ENCODE measurements at places on chromosomes 11 and 22.
A peak's percentile ranks its signal among the peaks of the same experiment; 100 is the strongest.

DNA sequence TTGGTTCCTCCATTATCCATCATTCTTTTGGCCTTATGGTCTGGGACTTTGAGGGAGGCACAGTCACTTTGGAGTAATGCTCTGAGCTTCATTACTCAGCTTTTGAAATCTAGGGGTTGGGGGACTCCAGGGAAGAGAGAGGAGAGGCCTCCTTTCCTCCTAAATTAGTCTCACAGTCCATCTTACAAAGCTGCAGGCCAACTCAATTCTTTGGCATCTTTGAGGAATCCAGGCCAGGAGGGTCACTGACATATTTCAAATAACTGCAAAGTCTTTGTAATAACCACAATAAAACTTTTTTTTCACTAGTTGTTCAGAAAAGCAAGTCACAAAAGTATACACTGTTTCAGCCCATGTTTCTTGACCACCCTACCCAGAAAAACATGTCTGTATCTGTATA lies 73.3 kb upstream of the FAR1 start:
- no peak for DNase-seq

- DNase-seq: peak; percentile 74
These were observed 29.8 kb upstream of the CREB3L1 start for GRCh38 chr11:46247659-46248058.

DNA sequence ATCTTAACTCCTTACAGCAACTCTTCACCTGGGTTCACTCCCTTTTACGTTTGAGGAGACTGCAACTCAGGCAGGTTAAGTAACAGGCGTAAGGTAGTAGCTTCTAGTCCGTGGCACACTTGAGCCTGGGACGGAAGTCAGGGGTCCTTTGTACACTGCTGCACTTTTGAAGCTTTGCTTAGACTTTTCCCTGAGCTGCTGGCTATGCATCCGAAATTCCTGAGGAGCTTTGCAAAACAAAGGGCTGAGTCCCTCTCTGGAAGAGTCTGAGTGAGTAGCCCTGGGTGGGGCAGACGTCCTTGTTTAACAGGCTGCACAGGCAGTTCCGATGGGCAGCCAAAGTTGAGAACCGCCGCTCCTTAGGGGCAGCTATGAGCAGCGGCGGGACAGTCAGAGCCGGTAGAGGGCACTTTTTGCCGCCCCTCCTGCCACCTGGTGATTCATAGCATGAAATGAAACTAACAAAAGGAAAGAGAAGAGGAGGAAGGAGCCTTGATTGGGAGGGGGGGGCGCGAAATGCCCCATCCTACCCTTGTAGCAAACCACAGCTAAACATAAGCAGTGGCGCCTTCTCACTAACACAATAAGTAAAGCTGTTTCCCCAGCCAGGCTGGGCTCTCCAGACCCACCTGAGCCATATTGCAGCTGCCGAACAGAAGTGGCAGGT lies 1.4 kb downstream of the TMEM109 start:
- DNase-seq: no peak

GRCh38 chr22:22526125-22526912 lies 6.2 kb upstream of the ZNF280A start:
- no peak for DNase-seq

GRCh38 chr11:22556381-22556780 lies 69.2 kb downstream of the FANCF start:
- DNase-seq: no peak

GRCh38 chr11:56474729-56475235 lies 1.6 kb upstream of the OR5M3 start:
- no peak for DNase-seq

- no peak for DNase-seq
These were observed 950.3 kb upstream of the CCDC90B start for GRCh38 chr11:84236436-84236835.

GRCh38 chr11:128840137-128840536 lies 27.0 kb downstream of the KCNJ1 start:
- no peak for DNase-seq

- DNase-seq: no peak
These were observed 23.5 kb upstream of the P2RY6 start for GRCh38 chr11:73248526-73249185.

DNA sequence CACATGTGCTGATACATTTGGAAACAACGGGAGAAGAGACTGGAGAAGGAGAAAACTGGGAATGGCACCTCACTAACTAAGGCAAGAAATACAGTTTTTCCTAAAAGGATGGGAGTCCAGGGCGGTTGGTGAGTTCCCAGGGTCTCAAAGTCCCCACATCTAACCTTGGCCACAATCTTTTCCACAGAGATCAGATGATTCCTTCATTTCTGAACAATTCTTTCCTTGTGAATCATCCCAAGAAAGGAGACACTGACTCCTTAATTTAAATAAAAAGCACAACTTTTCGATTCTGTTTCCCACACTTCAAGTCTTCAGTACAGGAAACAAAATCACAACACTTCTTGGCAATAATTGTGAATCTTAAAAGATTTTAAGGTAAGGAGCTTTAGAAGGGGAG lies 384.7 kb downstream of the DCDC1 start:
- no peak for DNase-seq

- DNase-seq: no peak
These were observed 531.9 kb upstream of the ISX start for GRCh38 chr22:34534101-34534500.

DNA sequence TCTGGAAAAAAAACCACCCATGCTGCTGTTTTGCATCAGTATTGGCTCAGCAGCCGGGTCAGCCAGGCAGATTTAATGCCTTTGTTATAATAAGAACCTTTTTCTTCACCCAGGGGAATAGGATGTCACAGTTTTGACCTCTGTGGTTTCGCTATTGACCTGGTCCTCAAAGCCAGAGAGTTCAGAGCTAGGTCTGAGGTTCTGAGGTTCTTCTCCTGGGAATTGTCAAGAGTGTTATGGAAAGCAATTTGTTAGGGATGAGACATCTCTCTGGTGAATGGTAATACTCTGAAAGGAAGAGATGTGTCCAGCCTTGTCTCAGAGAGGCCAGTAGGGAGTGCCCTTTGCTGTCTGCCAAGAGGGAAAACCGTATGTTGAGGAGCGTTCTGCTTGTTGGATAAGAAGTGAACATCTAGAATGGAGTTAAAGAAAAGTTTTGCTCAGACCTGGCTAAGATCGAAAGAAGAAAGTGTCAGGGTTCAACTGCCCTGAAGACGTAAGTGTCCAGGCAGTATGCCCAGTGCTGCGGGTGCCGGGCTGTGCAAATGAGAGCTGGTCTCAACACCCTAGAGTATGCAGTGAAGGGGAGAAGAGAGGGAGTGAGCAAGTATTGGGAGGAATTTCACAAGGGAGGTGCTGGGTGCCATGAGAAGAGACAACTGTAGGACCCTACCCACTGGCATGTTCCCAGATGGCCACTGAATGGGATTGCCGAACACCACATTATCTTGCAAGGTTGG lies 150.9 kb upstream of the TTC12 start:
- DNase-seq: no peak

DNA sequence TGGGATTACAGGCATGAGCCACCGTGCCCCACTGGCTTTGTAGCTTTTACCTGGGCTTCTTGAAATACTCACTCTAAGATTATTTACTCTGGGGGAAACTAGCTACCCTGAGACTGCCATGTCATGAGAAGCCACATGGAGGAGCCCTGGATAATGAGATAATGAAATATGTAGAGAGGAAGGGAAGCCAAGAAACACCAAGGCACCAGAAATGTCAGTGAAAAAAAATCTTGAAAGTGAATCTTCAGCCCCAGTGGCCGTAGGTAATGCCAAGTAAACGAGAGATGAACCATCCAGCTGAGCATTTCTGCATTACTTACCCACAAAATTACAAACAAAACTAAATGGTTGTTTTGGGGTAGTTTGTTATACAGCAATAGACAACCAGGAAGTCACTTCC lies 125.6 kb downstream of the APIP start:
- DNase-seq: no peak

- peak; percentile 68 for DNase-seq
These were observed 2.3 kb downstream of the SHANK3 start for GRCh38 chr22:50674606-50675552.

- peak; percentile 29 for DNase-seq
These were observed 8.7 kb upstream of the MS4A4E start for GRCh38 chr11:60251485-60252212.

Data from NCI-H748 treated with DMSO at 0.1 percent for 48 hours (cell line).